ENCODE measurements at places on chromosomes 4 and X. TPM values are rescaled to one million over a fixed set of nuclear protein-coding genes. Genes with fewer than 3 reads are reported as not detected.

GRCh38 chrX:40761762-40762161 lies 26.4 kb upstream of the MED14 start:
- no peak overlapping the region for H3K4me3 ChIP-seq
- peaks cover 3% of the 10 kb centered on the region for H3K27me3 ChIP-seq
- H3K36me3 ChIP-seq: no peaks in the 10 kb centered on the region
- H3K27ac ChIP-seq: no peak overlapping the region
- H3K4me1 ChIP-seq: peaks cover 8% of the 10 kb centered on the region

DNA sequence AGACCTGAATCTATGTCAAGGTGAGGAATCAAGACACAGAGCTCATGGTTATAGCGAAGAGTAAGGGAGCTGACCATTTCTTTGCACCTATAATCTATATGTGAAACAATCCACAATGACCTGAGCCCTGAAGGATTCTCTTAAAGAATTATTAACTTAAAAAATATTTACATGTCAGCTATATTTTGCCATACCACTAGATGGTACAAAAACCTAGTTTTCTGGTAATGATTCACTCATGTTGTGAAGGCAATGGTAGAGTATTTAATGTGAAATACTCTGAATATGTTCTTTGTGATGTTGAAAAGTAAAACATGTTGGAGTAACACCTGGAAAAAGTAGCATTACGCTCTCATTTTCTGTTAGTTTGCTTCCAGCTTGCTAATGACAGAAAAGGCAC lies 40.0 kb downstream of the VGLL1 start:
- H3K27me3 ChIP-seq: no peaks in the 10 kb centered on the region
- no peaks in the 10 kb centered on the region for H3K4me1 ChIP-seq
- no peaks in the 10 kb centered on the region for H3K36me3 ChIP-seq
- no peak overlapping the region for H3K4me3 ChIP-seq
- no peak for DNase-seq

DNA sequence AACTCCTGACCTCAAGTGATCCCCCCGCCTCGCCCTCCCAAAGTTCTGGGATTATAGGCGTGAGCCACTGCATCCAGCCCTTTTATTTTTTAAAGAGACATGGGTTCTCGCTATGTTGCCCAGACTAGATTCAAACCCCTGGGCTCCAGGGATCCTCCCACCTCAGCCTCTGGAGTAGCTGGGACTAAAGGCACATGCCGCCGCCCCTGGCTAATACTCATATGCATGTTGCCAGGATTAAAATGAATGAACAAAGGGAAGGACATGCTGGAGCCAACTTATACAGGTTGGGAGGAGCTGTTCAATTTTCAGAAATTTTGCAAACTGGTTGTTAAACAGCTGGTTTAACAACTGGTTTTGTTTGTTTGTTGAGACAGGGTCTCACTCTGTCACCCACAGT lies 1.4 kb upstream of the FTSJ1 start:
- H3K4me3 ChIP-seq: no peak overlapping the region
- H3K27me3 ChIP-seq: no peaks in the 10 kb centered on the region
- H3K4me1 ChIP-seq: peaks cover 5% of the 10 kb centered on the region
- DNase-seq: no peak

Gene GCNA
- 1.0 TPM for total RNA-seq

GRCh38 chr4:168120811-168121210 lies 28.5 kb downstream of the ANXA10 start:
- H3K27ac ChIP-seq: no peak overlapping the region
- no peak for DNase-seq
- no peaks in the 10 kb centered on the region for H3K27me3 ChIP-seq
- no peaks in the 10 kb centered on the region for H3K36me3 ChIP-seq
- H3K4me1 ChIP-seq: no peaks in the 10 kb centered on the region

- no peaks in the 10 kb centered on the region for H3K36me3 ChIP-seq
- no peaks in the 10 kb centered on the region for H3K4me1 ChIP-seq
- no peak overlapping the region for H3K27ac ChIP-seq
- no peaks in the 10 kb centered on the region for H3K27me3 ChIP-seq
- DNase-seq: no peak
Measured at GRCh38 chr4:177680308-177680707, 238.1 kb upstream of the AGA start.

DNA sequence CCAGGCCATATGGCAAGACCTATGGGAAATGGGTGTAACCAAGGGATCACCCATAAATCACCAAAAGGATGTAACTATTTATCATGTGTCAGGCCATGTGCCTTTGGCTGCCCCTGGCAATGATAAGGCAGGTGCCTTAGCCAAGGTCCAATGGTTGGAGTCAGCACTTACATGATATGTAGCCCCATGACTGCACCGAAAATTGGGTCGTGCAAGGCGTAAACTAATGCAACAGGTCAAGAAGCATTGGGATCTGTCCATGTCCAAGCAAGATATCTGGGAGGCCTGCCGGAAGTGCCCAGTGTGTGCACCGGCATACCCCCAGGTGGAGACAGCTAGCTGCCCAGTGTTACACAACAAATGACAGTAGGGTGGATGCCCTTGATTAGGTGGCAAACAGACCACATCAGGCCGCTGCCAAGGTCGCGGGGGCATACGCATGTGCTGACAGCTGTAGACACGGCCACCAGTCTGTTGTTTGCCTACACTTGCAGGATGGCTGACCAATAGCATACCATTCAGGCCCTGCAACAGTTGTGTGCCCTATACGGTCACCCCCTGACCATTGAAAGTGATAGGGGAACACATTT lies 698.2 kb upstream of the AGA start:
- no peaks in the 10 kb centered on the region for H3K27me3 ChIP-seq
- no peak overlapping the region for H3K4me3 ChIP-seq

GRCh38 chr4:18630218-18631110 lies 608.9 kb upstream of the LCORL start:
- no peaks in the 10 kb centered on the region for H3K36me3 ChIP-seq
- no peak overlapping the region for H3K4me3 ChIP-seq
- no peaks in the 10 kb centered on the region for H3K4me1 ChIP-seq
- no peaks in the 10 kb centered on the region for H3K27me3 ChIP-seq
- DNase-seq: no peak
- H3K27ac ChIP-seq: no peak overlapping the region

Gene ENPEP
- total RNA-seq: not detected

Gene LRBA
- 72.7 TPM for total RNA-seq

DNA sequence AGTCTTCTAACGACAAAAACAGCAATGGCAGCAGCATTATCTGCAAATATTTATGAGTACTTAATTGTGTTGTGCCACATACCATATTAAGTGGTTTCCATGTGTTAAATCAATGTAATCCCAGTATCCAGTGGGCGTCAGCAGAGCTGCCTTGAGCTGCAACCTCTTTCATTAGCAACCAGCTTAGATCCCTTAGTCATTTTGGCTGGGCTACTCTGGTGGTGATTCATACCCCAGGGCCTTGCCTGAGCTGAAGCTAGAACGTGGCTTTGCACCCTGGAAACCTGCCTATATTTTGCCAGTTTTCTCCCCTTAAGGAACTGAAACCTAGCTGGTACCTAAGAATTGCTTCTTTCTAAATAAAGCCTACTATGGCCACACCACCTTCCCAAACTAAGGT lies 474.3 kb upstream of the FTHL17 start:
- no peaks in the 10 kb centered on the region for H3K4me1 ChIP-seq
- DNase-seq: no peak
- no peaks in the 10 kb centered on the region for H3K36me3 ChIP-seq
- no peak overlapping the region for H3K27ac ChIP-seq
- no peak overlapping the region for H3K4me3 ChIP-seq
- no peaks in the 10 kb centered on the region for H3K27me3 ChIP-seq

DNA sequence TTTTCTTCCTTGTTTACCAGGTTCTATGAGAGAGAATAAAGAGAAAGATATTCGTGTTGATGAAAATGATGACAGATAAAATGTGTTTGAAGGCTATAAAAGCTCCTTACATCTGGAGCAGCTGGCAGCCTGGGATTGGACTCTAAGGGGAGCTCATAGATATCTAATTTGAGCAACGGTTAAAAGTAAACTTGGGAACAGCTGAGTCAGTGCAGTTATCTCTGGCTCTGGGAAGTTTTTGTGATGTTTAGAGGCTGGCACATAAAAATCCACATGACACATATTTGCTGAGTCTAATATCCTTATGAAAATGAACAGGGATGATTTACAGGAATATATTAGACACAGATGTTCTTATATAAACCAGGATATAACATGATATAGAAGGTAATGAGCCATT lies 331.8 kb upstream of the TENM3 start:
- no peak for DNase-seq
- no peaks in the 10 kb centered on the region for H3K36me3 ChIP-seq
- no peaks in the 10 kb centered on the region for H3K4me1 ChIP-seq
- no peak overlapping the region for H3K4me3 ChIP-seq

DNA sequence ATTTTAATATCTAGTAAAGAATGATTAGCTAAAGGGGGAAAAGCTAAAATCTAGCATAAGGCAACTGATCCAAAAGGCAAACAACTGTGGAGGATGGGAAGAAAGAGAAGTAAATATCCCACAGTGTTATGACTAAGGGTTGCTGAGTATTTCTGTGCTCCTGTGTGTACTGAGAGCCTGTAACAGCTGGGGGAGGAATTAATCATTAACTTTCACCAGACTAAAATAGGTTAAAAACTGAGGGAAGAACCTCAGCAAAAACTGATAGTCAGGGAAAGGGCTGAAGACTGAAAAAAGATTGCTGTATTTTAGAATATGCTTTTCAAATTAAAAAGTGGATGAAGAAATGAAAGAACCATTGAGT lies 365.9 kb downstream of the CXXC4 start:
- no peak overlapping the region for H3K27ac ChIP-seq
- H3K27me3 ChIP-seq: no peaks in the 10 kb centered on the region
- no peak for DNase-seq
- no peak overlapping the region for H3K4me3 ChIP-seq
- H3K36me3 ChIP-seq: no peaks in the 10 kb centered on the region

Gene CXCL6
- total RNA-seq: not detected

- no peak overlapping the region for H3K27ac ChIP-seq
- H3K4me1 ChIP-seq: no peaks in the 10 kb centered on the region
- no peak for DNase-seq
- no peaks in the 10 kb centered on the region for H3K27me3 ChIP-seq
- no peak overlapping the region for H3K4me3 ChIP-seq
Measured at GRCh38 chr4:174461466-174462106, 60.7 kb downstream of the HPGD start.

GRCh38 chrX:110954428-110955100 lies 141.4 kb upstream of the PAK3 start:
- H3K4me3 ChIP-seq: no peak overlapping the region
- DNase-seq: no peak
- H3K27me3 ChIP-seq: no peaks in the 10 kb centered on the region
- H3K4me1 ChIP-seq: no peaks in the 10 kb centered on the region
- H3K27ac ChIP-seq: no peak overlapping the region

- no peak overlapping the region for H3K27ac ChIP-seq
- no peaks in the 10 kb centered on the region for H3K4me1 ChIP-seq
- no peaks in the 10 kb centered on the region for H3K36me3 ChIP-seq
- no peaks in the 10 kb centered on the region for H3K27me3 ChIP-seq
- H3K4me3 ChIP-seq: no peak overlapping the region
Measured at GRCh38 chr4:90486346-90486745, 359.2 kb downstream of the CCSER1 start.

GRCh38 chr4:170769862-170770261 lies 680.1 kb upstream of the AADAT start:
- H3K4me1 ChIP-seq: no peaks in the 10 kb centered on the region
- no peaks in the 10 kb centered on the region for H3K27me3 ChIP-seq
- H3K4me3 ChIP-seq: no peak overlapping the region

- no peaks in the 10 kb centered on the region for H3K4me1 ChIP-seq
- H3K36me3 ChIP-seq: no peaks in the 10 kb centered on the region
- DNase-seq: no peak
- no peak overlapping the region for H3K27ac ChIP-seq
- no peak overlapping the region for H3K4me3 ChIP-seq
- H3K27me3 ChIP-seq: no peaks in the 10 kb centered on the region
Measured at GRCh38 chr4:124590480-124590879, 122.1 kb downstream of the ANKRD50 start.

Gene ZNF41
- 7.1 TPM for total RNA-seq

GRCh38 chr4:129344058-129344457 lies 248.1 kb downstream of the C4orf33 start:
- no peak for DNase-seq
- H3K4me3 ChIP-seq: no peak overlapping the region
- H3K36me3 ChIP-seq: no peaks in the 10 kb centered on the region
- H3K4me1 ChIP-seq: no peaks in the 10 kb centered on the region
- no peak overlapping the region for H3K27ac ChIP-seq
- H3K27me3 ChIP-seq: no peaks in the 10 kb centered on the region
